ENCODE measurements at places on chromosomes 2 and 18.

- DNase-seq: no peak
Measured at GRCh38 chr2:229993236-229993635, 70.9 kb downstream of the FBXO36 start.

DNA sequence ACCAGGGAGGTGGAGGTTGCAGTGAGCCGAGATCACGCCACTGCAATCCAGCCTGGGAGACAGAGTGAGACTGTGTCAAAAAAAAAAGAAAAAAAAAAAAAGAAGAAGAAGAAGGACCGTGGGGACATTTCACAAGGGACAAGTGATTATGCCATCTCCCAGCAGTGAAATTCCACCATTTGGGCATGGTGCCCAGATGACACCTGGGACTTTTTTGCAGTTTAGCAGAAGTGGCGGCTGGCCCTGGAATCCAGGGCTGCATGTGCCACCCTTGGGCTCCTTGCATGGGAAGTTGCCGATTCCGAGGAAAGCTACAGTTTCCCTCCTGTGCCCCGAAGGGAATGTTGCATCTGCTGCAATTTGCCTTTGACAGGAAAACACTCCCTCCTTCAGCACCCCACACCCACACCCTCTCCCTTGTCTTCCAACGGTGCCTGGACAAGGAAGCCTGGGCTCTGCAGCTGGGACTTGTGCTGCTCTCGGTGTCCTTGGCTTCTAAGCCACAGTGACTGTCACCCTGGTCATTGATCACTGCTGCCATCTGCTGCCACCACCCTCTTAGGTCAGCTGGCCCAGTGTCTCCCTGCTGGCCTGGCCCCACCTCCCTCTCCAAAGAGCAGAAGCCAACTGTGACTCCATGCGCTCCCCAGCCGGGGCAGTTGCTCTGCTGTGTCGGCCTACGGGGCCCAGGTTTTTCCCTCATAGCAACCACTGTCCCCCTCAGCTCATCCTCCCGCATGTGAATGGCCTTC, 56.4 kb upstream of the LRRC30 start:
- DNase-seq: no peak

DNA sequence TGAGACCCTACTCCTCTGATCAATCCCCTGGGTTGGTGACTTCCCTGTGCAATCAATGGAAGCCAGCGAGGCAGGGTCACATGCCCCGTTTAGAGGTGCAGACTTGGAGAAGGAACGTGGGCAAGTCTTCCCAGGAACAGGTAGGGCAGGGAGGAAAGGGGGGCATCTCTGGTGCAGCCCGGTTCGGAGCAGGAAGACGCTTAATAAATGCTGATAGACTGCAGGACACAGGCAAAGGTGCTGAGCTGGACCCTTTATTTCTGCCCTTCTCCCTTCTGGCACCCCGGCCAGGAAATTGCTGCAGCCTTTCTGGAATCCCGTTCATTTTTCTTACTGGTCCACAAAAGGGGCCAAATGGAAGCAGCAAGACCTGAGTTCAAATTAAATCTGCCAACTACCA, 821 bp upstream of the PROC start:
- DNase-seq: no peak

GRCh38 chr2:98568161-98568956, 40.0 kb downstream of the COA5 start:
- DNase-seq: no peak

- DNase-seq: no peak
Measured at GRCh38 chr2:221635949-221636348, 63.8 kb upstream of the EPHA4 start.

- no peak for DNase-seq
Measured at GRCh38 chr18:11279461-11279860, 130.1 kb upstream of the PIEZO2 start.

DNA sequence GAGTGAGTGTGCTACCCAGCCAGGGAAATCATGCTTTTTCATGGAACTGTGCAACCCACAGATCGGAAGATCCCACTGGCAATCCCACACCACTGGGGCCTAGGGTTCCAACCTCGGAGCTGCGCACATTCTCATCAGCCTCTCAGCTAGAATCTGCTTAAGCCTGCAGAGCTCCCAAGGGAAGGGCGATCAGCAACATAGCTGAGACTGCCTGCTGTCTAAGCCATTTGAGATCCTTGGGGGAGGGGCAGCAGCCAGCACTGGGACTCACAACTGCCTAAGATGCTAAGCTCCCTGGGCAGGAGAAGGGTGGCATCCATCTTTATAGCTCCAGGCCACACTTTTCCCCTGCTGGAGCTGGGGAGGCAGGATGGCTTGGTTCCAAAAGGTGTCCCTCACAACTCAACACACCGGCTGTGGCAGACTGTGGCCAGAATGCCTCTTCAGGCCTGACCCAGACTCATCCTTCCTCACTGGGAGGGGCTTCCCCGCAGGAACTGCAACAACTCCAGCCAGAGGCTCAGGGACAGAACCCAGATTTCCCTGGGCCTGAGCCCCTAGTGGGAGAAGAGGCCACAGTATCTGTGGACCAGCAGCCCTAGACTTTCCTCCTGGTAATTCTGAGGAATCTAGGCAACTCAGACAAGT, 1133.3 kb upstream of the PIK3C3 start:
- no peak for DNase-seq

GRCh38 chr2:240142859-240143258, 2.4 kb upstream of the OTOS start:
- DNase-seq: no peak

DNA sequence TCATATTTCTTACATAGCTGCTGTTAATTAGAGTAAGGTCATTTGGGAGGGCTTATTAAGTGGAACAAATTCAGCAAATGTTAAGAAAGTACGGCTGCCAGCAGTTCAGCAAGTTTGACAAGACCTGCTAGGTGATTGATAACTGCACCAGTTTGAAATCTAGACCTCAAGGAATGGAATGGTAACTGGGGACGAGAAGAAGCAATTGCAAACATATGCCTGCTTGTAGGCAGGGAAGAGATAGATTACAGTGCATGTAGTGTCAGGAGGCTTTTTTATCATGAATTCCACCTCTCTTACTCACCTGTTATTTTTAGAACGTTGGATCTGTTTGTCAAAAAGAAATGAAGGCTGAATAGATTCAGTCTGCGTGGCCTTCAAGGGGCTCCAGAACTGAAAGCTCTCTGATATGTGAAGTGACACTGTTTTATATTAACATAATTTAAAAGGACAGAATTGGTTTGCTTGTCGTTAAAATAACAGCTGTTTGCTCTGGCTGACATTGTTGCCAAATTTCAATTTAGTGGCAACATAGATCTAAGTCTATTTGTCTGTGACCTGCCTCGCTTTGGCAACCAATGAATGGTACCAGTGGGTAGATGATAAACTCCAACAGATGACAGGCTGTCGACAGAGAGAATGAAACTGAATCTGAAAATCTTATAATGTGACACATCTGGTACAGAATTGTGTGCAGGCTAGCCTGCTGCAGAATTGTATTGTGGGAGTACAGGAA, 199.3 kb downstream of the ZNF407 start:
- no peak for DNase-seq

DNA sequence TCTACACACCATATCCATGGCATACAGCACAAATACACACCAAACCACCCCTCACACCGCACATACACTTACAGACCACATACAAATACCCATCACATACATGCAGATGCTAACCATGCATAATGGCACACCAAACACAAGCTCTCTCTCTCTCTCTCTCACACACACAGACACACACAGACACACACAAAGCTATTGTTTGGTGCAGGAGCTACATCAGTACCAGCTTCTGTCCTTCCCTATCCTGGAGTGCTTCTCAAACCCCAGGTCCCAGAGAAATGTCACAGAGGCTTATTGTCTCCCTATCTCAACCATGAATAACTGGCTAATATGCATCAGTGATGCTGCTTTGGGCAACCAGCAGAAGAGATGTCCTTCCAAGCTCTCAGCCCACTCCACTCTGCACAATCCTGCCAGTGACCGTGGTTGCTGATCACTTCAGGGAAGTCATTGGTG, 36.5 kb upstream of the ST3GAL5 start:
- no peak for DNase-seq

- DNase-seq: no peak
Measured at GRCh38 chr2:222677981-222678380, 6.5 kb downstream of the MOGAT1 start.

- DNase-seq: no peak
Measured at GRCh38 chr2:230677201-230677946, 35.3 kb upstream of the CAB39 start.

All from CD4-positive, alpha-beta T cell treated with Interleukin-15 for 4 hours (primary cell).